Amniotic epithelial cell (primary cell): ENCODE measurements at places on chromosomes 7 and 10.

- DNase-seq, result no peak
These were observed 13.1 kb downstream of the LSM5 start for GRCh38 chr7:32476816-32477648.

DNA sequence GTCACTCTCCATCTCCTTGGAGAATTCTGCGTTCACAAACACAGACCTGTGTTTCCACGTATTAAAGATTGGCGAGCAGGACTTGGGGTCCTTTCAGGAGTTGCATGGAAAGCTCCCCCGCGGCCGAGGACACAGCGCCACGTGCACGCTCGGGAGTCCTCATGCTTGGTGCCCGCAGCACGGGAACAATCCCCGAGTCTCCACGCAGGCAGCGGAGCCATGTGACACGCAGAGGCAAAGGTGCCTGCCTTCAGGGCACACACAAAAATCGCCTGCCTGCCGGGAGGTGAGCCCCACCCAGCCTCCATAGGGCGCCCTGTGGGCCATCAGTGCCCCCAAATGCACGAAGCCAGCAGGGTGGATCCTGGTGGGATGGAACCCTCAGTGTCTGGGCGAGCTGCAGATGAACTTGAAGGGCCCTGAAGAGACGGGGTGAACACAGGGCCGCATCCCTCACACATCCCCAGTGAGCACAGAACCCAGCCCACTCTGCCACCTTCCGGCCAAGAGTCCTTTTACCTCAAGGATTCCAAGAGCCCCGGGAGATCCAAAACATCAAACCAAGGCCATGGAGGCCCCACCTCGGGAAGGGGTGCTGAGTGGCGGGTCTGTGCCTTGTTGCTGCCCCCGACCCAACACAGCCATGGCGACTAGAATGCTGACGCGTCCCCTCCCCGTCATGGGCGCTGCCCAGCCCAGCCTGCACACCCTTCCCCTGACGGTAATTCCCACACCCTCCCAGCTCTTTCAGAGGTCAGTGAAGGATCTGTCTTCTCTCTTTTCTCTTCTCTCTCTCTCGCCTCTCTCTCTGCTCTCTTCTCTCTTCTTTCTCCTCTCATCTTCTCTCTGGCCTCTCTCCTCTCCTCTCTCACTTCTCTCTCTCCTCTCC, 55.9 kb downstream of the CFAP46 start:
- no peak for DNase-seq

DNA sequence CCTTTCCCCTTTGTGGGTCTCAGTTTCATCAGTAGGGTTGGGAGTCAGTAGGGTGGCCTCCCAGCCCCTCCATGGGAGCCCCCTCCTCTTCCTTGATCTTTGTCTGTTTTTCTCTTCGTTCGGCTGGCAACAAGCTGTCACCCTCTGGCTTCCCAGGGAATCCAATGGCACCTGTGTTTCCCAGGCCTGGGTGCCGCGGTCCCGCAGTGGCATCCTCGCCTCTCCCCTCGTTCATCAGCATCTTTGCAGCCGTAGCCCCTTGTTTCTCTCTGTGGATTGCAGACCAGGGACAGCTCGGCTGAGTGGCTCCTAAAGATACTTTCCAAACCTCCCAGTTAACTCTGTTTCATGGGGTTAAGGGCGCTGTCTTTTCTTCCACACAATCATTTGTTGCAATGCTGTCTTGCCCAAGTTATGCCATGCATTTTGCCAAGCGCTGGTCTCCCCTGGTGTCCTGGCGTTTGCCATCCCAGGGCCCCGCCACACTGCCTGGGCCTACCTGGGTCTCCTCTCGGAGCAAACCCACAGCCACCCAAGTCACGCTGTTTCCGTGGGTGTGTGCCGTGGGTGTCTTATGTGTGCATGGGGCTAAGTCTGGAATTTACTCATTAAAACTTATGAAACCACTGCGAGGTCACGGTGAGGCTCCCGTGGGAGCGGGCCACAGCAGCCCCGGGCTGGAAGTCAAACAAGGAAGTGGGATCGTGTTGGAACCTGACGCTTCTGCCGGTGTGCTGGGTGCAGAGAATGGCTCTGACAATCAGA, 189.4 kb upstream of the SHH start:
- DNase-seq, result no peak

DNA sequence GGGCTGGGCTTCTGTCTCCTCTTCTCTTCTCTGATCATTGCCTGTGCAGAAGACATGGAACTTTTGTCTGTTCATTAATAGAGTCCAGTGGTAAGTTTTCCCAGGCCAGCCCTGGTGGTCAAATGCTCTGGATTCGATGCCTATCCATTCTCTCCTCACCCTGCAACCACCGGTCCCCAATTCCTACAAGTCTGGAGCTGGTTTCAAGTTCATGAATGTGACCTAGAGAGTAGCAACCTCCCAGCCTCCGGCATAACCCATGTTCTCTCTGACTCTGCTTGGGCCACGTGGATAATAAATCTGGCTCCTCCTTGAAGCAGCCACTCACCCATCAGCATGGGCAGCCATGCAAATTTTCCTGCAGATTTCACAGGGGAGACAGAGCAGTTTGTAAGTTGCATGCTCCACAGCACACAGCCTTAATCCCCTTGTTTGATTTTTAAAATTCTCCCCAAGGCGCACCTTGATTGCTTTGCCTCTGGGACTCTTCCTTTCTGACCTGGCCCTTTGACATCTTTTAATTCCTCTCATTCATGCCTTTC, 37.3 kb upstream of the PDZD8 start:
- no peak for DNase-seq

- DNase-seq, result peak; percentile 68
These were observed 188.4 kb downstream of the PPP1R3A start for GRCh38 chr7:113730309-113730955.

- DNase-seq, result no peak
These were observed 40.5 kb upstream of the ZNF107 start for GRCh38 chr7:64625114-64626082.

GRCh38 chr10:71547876-71548846, 151.4 kb downstream of the CDH23 start:
- peak; percentile 17 for DNase-seq

- DNase-seq, result no peak
These were observed 583.5 kb downstream of the PTPRN2 start for GRCh38 chr7:158004123-158004490.

GRCh38 chr7:100352984-100353684, 4.8 kb upstream of the PILRB start:
- DNase-seq, result no peak

GRCh38 chr7:116436305-116436826, 63.2 kb upstream of the CAV2 start:
- no peak for DNase-seq

DNA sequence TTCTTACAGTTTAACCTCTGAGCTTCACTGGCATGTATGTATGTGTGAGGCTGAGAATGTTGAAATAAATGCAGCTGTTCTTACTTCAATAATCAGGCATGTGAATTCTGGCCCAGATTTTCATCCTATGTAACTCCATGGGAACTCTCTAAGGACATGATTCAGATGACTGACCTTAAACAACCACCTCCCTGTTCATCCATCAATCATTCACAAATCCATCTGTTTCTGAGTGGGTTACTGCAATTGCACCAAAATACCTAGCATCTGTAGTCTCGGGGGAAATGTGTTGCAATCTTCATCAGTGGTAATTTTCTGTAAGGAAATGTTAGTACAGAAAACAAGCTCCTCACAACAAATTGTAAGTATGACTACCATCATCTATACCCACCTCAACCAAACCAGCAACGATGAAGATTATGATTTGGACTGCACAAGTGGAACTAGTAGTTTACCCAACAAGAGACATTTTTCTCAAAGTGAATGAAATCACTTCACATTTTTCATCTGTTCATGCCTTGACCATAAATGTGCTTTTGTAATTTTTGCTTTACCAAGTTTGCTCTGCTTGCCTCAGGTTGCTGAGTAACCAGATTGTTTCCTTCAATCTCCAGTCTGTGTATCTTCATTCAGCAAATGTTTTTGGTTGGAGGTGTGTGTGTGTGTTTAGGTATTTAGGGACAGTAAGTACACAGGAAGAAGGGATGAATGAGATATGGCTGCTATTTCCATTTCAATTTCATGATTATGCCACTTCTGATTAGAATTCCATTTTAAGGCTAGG, 65.7 kb upstream of the FZD8 start:
- peak; percentile 58 for DNase-seq

DNA sequence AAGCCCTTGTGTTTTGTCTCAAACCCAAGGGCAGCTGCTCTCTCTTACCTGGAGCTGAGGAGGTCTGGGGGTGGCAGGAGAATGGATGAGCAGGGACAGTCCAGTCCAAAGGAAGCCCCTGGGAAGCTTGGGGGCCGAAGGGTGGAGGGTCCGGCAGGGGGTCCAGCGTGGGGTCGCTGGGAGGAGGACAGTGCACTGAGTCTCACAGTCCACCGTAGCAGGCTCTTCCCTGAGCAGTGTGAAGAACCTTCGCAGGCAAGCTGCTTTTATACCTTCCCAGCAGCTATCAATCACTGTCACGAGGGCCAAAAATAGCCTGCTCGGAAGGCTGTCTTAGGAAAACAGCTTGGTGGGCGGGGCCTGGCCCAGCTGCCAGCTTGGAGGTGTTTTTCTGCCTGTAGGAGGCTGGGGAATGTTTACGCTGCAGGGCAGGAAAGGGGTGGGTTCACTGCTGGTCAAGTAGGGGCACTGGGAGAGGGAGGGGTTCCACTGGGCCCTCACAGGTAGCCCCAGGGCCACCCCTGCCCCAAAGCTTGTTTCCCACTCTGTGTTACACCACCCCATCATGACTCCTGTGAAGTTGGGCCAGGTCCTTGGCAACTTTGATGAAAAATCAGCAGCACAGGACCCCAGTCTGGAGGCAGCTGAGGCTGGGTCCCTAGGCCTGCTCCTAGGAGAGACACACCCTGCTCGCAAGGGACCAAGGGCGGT, at the start of gene DEPP1:
TSS of gene DEPP1 (minus strand) at position 240 of the 711 bp plus-strand sequence. CDS start 779 bp downstream, outside the sequence.
- peak; percentile 96 for DNase-seq

DNA sequence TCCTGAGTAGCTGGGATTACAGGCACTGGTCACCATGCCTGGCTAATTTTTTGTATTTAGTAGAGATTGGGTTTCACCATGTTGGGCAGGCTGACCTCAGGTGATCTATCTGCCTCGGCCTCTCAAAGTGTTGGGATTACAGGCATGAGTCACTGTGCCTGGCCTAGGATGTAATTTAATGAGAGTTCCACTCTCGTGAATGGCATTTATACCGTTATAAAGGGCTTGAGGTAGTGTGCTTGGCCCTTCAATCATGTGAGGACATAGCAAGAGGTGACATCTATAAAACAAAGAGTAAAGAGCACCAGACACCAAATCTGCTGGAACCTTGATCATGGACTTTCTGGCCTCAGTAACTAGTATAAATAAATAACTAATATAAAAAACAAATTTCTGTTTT, 93.5 kb upstream of the PPP1R9A start:
- DNase-seq, result no peak

DNA sequence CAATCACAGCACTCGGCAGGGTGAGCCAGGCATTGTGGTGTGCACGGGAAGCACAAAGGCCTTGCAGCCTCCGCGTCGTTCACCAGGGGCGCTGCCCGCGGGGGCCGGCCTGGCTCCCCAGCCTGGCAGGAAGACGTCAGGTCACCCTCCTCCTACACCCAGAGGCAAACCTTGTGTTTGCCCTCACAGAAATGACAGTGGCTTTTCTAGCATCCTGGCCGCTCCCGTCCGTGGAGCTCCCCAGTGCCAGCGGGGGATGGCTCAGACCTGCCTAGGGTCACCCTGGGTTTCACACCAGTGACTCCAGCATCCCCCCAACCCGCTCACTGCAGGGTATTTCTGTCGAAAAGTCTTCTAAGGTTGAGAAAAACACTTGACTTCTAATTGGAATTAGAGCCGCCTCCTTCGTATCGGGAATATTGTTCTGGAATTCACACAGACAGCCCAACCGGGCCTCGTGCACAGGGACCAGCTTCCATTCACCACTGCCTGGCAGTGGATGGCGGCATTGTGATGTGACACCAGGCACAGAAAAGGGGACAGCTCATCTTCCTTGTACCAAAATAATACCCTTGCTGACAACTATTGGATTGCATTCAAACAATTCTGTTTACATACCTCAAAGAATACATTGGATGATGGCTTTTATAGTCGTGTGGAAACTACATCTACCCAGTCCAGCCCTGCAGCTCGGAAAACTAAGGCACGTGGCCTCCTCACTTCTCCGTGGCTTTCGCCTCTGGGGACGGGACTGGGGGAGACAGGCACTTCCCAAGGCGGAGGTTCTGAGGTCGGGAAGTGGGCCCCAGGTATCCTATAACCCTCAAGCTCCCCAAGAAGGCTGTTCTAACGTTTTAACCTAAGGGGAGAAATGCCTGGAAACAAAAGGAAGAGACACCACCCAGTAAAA, 109.0 kb downstream of the EBF3 start:
- no peak for DNase-seq

DNA sequence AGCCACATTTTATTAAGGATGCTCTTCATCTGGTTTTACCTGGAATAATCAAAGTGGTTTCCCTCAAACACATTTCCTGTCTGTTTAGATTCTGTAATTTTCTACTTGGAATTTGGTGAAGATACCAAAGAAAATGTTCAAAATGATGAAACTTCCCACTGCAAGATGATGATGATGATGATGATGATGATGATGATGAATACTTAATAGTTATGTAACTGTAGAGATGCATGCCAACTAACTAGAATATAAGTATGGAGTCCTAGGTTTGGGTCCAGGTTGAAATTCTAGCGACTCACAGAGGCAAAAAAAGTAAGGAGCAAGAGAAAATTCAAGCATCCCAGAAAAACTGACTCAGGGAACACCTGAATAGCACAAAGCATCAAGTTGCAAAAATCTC, 104.0 kb upstream of the KIAA1217 start:
- no peak for DNase-seq

DNA sequence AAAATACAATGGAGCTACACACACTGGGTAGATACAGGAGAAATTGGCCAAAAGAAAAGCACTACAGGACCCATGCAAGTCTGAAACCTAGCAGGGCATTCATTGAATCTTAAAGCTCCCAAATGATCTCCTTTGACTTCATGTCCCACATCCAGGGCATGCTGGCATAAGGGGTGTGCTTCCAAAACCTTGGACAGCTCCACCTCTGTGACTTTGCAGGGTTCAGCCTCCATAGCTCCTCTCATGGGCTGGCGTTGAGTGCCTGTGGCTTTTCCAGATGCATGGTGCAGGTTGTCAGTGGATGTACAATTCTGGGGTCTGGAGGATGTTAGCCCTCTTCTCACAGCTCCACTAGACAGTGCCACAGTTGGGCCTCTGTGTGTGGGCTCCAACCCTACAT, 626.3 kb upstream of the POT1 start:
- DNase-seq, result no peak

DNA sequence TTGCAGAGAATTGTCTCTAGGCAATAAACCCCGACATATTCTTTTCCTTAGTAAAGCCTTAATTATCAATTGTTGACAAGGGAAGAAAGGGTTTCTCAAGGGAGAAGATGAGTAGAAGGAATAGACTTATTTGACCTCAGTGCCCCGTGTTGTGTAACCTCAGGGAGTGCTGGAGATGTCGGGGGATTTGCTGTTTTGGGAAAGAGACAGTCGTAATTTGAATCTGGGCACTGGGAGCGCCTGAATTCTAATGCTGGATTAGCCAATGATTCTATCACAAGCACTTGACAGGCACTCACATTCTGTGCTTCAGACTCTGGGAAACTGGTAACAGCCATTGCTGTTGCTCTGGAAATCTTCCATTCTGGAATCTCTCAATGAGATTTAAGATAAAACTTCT, 13.8 kb upstream of the LMOD2 start:
- peak; percentile 36 for DNase-seq

GRCh38 chr10:73867126-73867807, 7.1 kb downstream of the CAMK2G start:
- DNase-seq, result no peak

- peak; percentile 10 for DNase-seq
These were observed 11.5 kb downstream of the LIPJ start for GRCh38 chr10:88598055-88598454.

GRCh38 chr7:158494162-158494586, 93.4 kb downstream of the PTPRN2 start:
- DNase-seq, result no peak
